ENCODE measurements at places on chromosomes 13 and 19.

DNA sequence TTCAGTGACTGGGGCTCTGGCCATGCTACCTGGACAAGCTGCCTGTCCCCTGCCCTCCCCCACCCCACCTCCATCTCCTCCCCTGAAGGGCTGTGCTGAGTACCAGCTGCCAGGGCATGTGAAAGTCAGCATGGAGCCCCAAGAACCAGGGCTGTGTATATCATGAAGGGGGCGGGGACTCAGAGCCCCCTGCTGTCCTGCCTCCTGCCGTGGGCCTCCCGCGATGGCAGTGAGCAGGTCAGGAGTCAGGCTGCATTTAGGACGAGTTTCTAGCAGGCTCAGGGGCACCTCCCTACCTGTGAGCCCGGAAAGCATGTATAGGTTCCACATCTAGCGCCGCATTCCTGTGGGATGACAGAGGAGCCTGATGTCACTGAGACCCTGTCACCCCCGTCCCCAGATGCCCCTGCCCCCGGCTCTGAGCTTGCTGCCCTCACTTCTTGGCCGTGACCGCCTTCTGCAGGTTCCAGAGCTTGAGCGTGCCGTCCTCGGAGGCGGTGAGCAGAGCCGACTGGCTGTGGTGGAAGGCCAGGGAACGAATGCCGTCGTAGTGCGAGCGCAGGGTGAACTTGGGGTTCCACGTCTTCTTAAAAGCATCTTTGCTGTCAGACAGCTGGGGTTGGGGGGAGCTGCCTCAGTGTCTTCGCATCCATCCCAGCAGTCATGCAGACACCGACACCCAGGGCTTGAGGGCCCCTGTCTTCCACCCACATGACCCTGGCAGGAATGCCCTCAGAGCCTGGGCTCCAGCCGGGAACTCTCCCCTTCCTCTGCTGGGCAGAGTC is 8.3 kb upstream of the PRKD2 start:
- DNase-seq: no peak

DNA sequence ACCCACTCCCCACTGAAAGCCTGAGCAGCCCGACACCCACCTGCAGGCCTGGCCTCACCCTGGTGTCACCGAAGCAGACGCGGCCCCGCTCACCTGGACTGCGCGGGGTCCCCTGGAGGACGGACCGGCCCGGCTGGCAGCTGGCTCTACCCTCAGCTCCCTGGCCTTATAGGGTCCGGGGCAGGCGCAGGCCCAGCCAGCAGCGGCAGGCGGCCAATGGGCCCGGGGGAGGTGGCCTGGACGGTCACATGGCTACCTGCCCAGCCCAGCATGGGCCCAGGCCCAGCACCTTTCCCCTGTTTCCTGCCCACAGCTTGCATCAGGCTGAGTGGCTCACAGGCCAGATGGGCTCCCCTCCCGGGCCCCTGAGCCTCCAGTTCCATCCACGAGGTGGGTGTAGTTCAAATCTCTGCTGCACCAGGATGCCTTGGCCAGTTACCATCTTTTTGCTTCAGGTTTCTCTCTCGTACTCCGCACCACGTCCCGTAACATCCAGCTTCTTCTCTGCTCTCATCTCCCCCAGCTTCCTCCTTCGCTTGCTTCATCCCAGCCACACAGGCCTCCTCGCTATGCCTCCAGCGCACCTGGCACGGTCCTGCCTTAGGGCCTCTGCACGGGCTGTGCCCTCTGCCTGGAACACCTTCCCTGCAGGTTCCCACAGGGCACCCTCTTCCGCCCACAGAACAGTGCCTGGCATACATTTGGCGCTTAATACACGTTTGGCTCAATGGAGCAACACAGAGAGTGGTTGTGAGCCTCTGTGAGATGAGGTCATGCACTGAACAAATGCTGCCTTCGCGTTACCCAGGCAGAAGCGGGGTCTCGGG is at the start of gene PLIN4:
PLIN4 (minus strand) TSS at position 142 of the 827 bp plus-strand sequence. CDS start 214 bp downstream, outside the sequence.
- no peak for DNase-seq

GRCh38 chr19:4130744-4131438 is 7.0 kb upstream of the MAP2K2 start:
- DNase-seq: no peak

- no peak for DNase-seq
Measured at GRCh38 chr19:495402-496111, 729 bp upstream of the MADCAM1 start.

- no peak for DNase-seq
Measured at GRCh38 chr13:32530841-32531253, 7.7 kb downstream of the N4BP2L2 start.

GRCh38 chr19:34044021-34044420 is 128.3 kb upstream of the LSM14A start:
- DNase-seq: no peak

GRCh38 chr13:85586422-85586831 is 212.8 kb downstream of the SLITRK6 start:
- no peak for DNase-seq

GRCh38 chr13:34570698-34571353 is 371.2 kb upstream of the NBEA start:
- no peak for DNase-seq

DNA sequence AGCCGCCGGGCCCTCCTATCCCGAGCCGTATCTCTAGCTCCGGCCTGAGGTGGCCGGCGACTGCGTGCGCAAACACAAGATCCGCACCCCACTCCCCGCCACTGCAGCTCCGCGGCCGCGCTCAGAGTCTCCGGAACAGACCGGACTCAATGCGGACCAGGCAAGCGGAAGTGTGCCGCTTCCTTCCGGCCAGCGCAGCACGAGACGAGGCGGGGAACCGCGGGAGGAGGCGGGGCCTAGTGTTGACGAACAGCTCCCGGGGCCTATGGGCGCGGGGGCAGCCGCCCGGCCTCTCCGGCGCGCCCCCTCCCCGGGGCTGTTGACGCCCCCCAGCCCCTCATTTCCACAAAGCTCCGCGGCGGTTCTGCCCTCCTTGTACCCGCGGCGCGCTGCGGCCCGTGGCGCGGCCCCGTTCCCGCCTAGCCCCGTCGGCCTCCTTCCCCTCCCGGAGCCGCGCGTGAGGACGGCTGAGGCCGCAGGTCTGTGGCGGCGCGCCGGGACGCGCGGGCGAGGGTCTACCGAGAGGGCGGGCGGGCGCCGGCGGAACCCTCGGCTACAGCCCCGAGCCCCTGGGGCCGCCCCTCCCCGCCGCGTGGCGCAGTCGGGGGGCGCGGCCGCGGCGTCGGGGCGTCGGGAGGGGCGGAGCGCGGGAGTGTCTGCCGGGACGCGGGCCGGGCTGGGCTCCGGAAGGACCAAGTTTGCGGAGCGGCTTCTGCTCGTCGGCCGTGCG is at the start of gene DPY19L3:
DPY19L3 (plus strand) TSS at position 340 of the 730 bp plus-strand sequence. CDS start 2,484 bp downstream, outside the sequence.
- peak; percentile 86 for DNase-seq

Data from CD4-positive, alpha-beta T cell treated with Interleukin-6 at 100 ng/mL for 8 hours (primary cell).